CD4-positive, alpha-beta memory T cell (primary cell): ENCODE measurements at places on chromosomes 5 and 9.

DNA sequence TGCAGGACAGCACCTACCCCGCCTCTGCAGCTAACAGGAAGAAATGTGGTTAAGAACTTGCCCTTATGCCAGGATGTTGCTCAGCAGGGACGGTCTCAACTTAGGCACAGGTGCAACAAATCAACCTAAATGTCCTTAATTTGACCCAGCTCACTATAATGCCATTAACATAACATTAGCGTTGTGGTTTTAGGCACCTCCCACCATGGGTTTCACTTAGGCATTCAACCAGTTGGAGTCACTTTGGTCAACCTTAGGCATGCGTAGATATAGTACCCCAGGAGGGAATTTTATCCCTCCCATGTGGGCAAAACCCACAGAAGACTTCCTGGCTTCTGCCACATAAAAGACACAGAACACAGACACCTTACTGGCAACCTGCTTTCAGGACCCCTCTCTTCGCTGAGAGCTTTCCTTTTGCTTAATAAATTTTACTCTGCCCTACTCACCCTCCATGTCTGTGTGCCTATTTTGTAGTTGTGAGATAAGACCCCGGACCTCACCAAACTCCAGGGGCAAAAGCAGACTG lies 8.7 kb upstream of the ERAP1 start:
- DNase-seq: peak; percentile 85

GRCh38 chr5:56176871-56177533 lies 56.1 kb downstream of the ANKRD55 start:
- no peak for DNase-seq

DNA sequence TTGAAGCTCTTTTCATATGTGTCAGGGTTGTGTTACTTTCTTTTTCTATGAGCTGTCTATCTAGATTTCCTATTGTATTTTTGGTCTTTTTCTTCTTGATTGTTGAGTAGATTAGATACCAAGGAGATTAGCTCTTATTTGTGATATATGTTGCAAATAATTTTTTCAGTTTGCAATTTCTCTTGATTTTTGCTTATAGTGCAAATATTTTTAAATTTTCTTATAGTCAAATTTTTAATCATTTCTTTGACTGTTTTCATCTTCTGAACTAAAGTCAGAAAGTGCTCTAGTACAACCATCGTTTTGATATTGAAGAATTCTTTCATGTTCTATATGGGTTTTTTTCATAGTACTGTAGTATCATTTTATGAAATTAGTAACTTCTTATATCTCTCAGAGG lies 193.7 kb downstream of the OSTF1 start:
- DNase-seq: no peak

GRCh38 chr5:126846344-126846743 lies 69.4 kb downstream of the LMNB1 start:
- DNase-seq: no peak

- DNase-seq: no peak
These were observed 302.1 kb upstream of the IRX4 start for GRCh38 chr5:2184563-2185540.

DNA sequence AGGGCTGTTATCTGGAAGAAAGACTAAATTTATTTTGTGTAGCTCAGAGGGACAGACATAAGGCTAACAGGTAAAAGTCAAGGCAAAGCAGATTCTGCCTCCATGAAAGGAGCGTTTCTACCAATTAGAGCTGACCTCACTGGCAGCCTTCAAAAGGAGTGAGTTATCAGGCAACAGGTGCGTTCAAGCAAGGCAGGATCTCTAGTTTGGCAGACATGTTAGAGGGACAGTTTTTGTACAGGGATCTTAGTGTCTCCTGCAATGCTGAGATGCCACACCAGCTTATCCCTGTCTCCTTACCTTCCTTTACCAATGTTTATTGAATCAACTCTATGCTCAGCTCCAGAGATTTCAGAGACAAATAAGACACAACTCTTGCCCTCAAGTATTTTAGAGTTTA lies 73.8 kb downstream of the NRG2 start:
- no peak for DNase-seq

DNA sequence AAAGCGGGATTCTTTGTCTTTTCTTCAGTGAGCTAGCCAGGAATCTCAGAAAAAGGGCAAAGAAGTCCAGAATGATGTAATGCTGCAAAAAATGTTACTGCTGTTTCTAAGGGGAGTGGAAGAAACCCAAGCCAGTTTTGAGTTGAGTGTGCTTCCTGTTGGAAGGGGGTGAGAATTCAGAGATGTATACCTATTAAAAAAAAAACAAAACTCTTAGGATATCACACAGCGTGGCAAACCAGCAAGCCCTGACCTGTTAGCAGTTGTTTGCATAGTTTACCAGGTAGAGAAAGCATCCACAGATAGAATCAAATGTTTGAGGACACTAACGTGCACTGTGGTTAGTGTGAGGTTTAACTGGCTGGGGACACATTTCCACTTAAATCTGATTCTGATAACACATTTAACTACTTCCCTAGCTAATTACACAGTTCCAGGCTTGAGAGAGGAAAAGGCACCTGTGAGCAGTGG lies 11.4 kb downstream of the BASP1 start:
- DNase-seq: no peak

DNA sequence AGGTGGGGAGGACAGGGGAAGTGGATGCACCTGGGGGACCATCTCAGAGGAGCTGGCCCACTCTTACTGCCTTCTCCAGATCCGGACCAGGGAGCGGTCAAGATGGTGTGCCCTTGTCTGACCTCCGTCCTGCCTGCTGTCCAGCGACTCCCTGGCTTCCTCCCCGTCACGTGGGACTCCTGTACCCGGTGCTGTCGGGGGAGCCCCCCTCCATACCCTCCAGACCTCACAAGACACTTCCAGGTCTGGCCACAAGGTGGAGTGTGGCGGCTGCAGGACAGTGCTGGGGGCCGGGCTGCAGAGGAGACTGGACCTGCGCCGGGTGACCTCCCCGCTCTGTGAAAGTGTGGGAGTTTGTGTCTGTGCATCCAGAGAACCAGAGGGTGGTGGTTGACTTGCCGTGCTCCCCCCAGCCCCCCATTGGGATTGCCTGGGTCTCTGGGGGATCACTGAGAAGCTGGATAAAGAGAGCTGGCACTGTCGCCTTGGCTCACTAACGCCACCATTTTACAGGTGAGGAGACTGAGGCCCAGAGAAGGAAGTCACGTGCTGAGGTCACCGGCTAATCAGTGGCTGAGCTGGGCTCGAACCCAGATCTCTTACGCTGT lies 1.9 kb upstream of the CRB2 start:
- DNase-seq: peak; percentile 33

GRCh38 chr5:161410640-161411039 lies 135.9 kb downstream of the GABRB2 start:
- no peak for DNase-seq

DNA sequence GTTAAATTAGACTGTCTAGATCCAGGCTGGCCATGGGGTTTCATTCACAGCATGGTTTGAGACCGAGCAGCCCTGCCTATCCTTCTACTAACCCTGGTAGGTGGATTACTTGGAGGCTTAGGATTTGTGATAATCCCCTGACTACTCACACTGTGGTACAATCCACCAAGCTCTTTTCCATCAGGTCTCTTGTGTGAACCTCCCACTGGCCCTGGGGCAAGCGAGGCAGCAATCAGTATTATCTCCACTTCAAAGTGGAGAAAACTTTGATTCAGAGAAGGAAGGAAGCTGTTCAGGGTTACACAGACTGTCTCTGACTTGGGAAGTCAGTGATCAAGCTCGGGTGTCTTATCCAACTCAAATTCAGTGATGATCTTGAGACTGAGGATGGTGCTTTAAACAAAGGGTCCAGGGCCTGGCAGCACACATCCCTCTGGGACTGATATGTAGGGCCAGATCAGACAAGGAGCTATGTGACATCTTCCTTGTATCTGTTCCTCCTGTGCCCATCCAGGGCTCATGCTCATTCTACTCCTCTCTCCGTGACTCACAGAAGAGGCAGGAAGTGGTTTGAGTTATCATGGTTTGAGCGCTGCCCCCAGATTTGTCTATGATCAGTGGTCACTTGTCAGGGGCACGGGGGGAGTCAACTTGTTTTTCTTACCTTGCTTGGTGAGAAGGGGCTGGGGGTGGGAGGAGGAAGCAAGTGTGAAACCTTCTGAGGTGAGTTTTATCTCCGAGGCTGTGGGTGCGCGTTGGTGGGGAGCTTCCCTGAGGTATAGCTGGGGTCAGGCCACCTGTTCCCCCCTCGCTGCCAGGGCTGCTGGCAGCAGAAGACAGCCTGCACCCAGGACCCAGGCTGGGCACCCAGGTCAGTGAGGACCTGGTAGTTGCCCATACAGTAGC lies 48.6 kb downstream of the RGS3 start:
- DNase-seq: peak; percentile 64

- DNase-seq: no peak
These were observed 158.8 kb downstream of the CEP120 start for GRCh38 chr5:123264394-123264793.

DNA sequence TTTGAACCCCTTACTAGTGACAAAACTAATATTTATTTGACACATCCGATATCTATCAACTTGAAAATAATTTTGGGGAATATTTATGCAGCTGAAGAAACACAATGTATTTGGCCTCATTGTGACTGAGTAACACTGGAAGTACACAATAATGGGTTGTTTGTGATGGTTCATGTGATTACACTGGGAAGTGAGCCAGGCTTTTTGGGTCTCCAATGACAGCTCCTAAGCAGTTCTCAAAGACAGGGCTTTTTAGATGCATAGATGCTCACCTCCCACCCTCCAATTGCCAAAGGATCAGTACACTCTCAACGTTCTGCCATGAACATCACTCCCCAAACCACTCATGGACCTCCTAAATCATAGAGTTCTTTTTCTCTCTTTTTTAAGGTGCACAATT lies 170.0 kb downstream of the SLC24A2 start:
- no peak for DNase-seq

- DNase-seq: no peak
These were observed 432.9 kb downstream of the SPATA31D1 start for GRCh38 chr9:82421498-82421897.

DNA sequence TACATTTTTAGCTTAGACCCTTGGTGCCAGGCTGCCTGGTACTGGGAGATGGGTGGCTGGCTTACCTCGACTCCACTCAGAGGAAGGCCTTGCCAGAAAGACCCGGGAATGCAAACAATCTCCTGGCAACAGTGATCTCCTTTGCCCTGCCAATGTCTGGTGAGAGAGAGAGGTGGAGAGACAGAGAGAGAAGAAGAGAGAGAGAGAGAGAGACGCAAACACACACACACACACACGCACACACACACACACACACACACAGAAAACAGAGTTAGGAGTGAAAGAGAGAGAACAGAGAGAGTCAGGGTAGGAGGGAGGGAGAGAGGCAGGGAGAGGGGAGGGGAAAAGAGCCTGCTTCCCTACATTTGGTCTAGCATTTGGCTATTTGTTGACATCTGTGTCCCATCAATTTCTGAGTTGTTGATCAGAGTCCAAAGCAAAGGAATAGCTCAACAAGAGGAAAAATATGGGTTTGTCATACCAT lies 181.6 kb upstream of the MAP1B start:
- no peak for DNase-seq

GRCh38 chr5:57586649-57587048 lies 104.0 kb upstream of the ACTBL2 start:
- DNase-seq: no peak

DNA sequence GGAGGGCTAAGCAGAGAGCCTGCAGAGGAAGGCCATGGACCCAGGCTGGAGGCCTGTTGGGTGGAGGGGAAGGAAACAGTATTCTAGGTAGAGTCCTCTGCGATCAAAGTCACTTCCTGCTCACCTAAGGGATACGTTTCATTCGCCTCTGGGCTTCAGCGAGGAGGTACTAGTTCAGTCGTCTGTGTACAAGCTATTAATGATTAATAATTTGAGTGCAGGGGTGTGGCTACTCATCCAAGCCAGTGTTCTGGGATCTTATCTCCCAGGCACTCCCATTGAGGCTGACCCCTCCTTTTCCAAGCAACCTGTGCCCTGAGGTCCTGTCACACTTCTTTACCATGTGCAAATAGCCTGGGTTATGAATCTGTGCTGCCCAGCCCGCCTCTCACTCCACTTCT lies 25.2 kb downstream of the RALGPS1 start:
- no peak for DNase-seq

DNA sequence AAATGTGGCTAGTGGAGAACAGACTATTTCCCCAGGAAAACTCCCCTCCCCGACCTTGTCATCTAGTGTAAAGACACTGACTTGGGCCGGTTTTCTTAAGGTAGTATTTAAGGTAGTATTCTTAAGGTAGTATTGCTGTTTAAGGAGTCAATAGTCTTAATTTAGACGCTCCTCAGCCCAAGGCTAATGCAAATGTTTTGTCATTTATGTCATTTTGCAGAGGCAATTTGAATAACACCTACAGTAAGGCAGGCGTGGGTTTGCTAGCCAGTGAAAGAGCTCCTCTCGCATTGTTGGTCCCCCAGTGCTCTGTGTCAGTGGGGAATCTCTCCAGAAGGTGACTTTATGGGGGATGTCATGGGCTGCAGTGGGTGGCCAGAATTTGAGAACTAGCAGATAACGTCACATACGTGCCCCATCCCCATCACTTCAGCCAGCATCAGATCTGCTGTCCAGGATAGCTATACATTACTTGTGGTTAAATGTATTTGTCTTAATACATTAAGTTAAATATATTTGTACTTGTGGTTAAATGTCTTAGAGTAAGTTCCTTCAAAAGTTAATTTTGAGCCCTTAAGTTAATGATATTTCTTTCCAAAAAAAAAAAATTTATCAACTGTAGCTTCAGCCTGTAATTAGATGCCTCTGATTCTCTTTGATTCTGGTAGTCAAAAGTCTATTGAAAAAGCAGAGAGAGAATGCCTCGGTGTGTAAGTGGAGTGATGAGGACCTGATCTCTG lies 2.6 kb downstream of the PPP1R26 start:
- DNase-seq: no peak

GRCh38 chr5:6505783-6506557 lies 57.3 kb downstream of the UBE2QL1 start:
- DNase-seq: no peak
